NCI-H1105 (cell line): ENCODE measurements at places on chromosomes 2 and 18.

GRCh38 chr2:79393806-79394484 lies 118.9 kb upstream of the CTNNA2 start:
- DNase-seq: peak; percentile 31

- no peak for DNase-seq
Observed at GRCh38 chr2:134195341-134195740, 58.5 kb upstream of the MGAT5 start.

GRCh38 chr2:126748188-126748760 lies 92.3 kb downstream of the GYPC start:
- DNase-seq: no peak

DNA sequence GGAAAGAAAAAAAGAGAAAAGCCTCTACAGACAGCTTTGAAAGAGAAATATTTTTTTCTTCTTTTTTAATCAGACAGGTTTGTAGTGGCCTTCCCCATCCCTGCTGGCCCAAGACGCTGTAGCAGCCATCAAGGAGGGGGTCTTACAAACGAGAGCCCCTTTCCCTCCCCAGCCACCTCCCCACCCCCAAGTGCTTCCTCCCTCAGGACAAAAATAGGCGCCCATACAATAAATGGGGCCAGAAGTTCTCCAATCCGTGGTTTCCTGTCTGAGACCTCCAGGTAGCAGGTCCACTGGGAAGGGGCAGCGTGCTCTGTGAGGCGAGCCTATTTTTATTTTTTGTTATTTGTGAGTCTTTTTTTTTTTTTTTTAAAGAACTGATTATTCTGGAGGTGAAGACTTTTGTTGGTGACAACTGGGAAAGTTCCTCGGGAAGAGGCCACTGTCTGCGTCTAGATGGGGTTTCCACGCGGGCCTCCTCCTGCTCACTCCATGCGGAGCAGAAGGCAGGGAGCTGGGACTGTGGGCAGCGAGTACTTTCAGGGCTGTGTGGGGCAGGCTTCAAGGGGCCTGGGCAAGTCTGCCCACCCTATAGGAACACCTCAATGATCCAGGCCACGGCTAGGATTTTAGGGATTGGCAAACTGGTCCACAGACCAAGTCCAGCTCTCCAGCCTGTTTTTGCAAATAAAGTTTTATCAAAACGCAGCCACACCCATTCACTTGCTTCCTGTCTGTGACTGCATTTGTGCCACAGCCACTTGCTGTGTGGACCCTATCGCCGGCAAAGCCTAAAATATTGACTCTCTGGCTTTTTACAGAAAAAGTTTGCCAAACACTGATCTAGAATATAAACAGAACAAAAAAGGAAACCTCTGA lies 139.6 kb downstream of the CTIF start:
- DNase-seq: no peak

GRCh38 chr18:11969904-11970835 lies 11.1 kb upstream of the IMPA2 start:
- DNase-seq: no peak

DNA sequence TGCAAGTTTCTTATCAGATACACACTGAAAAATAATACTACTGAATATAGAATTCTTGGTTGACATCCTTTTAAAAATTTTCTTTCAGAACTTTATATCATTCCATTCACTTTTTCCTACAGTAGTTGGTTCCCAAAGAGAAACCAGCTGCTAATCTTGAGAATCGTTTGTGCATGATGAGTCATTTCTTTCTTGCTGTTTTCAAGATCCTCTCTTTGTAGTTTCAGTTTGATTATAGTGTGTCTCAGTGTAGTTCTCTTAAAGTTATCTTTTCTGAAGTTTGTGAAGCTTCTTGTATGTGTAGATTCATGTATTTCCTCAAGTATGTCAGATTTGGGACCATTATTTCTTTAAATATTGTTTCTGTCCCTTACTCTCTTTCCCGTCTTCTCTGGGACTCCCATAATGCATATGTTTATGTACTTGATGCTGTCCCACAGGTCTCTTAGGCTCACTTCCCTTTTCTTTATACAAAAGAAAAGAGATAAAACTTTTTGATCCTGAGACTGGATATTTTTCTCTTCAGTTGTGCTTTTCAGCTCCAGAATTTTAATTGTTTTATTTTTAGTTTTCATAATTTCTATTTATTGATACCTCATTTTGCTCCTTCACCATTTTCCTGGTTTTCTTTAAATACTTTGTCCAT lies 801.0 kb downstream of the TDRD15 start:
- no peak for DNase-seq

DNA sequence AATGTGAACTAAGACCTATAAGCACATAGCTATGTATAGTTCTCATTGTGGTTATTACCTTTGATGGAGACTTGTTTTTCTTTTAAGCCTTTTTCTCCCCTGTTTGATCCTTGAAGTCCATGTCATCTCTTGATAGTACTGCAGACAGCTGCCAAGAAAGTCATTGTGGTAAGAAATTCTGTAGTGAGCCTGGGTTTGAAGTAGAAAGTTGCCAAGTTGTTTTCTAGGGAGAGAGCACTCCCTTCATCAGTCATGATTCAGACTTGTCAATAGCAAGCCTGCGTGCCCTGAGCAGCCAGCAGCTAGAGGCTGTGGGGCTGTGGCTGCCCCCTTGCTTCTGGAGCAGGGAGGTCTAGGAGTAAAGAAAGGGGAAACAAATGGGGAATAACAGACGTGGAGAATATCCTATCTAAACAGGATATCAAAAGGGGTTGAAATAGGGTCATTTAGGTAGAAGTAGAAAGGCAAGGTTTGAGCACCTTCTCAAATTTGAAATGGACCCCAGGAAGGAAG lies 8.4 kb downstream of the SP5 start:
- DNase-seq: no peak

DNA sequence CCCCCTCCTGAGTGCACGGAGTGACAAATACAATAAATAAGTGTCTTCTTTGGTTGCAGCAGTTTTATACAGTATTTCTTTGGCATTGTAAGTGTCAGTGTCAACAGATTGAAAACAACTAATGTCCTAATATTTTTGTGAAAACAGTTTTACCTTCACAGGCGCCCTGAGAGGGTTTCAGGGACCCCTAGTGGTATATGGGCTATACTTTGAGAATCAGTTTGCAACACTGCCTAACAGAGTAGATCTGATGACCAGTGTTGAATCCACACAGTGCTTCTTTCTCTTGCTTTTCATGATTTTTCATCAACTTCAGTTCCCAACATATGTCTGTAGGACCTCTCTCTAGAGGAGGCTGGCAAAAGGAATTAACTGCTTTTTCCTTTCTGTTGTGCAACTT lies 162.2 kb downstream of the PRPF40A start:
- no peak for DNase-seq

GRCh38 chr2:10410001-10410822 lies 37.9 kb downstream of the ODC1 start:
- DNase-seq: no peak

DNA sequence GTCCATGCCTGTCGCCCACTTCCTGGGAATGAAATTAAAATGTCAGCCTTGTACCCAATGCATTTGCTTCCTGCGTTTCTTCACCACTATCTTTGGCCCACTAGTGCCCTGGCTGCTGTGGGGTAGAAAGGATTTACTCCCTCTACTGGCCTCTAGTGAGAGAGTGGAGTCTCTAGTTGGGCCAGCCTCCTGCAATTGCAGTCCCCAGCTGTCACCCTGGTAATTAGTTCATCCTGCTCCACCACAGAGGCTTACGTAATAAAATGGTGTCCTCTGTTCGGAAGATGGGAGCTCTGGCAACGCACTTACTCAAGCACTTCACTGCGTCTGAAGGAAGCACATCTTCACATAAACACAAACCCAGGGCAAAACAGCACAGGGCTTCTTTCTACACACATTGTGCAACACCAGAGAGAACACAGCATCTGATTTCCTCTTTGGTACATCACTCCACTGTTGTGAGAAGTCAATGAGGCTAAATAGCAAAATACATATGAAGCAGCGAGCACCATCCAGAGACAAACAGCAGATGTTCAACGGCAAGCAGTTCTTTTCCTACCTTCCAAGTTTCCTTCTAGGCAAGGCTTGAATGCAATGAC lies 274.6 kb downstream of the LRATD1 start:
- DNase-seq: no peak

- no peak for DNase-seq
Observed at GRCh38 chr2:160918906-160919503, 241.2 kb upstream of the TANK start.

DNA sequence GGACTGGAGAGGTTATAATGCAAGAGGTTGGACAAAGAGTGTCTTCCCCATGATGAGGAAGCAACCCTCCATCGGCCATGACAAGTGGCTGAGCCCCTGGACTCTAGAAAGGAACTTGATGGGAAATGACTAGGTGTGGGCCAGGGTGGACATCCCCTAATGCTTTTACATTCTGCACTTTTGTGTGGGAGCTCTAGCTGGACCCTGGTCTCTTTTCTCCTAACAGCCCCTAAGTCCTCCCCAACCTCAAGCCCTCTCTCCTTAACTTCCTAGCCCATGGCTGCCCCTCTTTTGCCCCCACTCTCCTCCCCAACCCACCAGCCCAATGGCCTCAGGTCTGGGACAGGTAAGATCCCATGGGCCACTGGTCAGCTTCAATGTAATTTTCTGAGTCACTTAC lies 2.4 kb downstream of the CD207 start:
- DNase-seq: no peak

DNA sequence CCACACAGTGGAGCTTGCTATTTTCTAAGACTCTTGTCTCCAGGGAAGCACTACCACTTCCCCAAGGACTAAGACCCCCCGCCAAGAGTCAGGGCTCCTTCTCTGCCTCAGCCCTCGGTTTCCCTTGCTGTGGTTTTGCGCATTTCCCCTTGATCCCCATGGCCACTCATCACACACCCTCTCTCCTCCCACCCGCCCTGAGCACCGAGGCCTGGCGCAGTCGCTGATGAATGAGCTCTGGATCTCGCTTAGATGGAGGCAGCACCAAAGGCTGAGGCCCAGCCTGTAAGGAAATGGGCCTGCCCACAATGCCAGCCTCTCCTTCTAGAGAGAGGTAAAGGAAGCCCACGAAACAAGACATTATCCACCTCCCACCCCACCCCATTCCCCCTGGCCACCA lies 96.9 kb downstream of the TNS1 start:
- DNase-seq: no peak

DNA sequence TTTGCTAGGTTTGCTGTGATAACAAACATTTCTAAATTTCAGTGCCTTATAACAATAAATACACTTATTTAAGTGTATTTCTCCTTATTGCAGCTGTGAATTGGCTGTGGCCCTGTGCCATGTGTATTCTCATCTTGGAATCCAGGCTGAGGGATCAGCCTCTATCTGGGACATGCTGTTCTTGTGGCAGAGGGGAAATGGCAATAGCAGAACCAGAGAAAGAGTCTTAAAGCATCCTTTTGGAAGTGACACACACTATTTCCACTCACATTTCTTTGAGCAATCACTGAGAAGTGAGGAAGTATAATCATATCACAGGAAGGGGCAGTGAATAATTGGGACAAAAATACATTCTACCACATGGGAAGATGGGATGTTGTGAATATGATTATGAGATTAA lies 66.2 kb upstream of the PROKR1 start:
- no peak for DNase-seq

DNA sequence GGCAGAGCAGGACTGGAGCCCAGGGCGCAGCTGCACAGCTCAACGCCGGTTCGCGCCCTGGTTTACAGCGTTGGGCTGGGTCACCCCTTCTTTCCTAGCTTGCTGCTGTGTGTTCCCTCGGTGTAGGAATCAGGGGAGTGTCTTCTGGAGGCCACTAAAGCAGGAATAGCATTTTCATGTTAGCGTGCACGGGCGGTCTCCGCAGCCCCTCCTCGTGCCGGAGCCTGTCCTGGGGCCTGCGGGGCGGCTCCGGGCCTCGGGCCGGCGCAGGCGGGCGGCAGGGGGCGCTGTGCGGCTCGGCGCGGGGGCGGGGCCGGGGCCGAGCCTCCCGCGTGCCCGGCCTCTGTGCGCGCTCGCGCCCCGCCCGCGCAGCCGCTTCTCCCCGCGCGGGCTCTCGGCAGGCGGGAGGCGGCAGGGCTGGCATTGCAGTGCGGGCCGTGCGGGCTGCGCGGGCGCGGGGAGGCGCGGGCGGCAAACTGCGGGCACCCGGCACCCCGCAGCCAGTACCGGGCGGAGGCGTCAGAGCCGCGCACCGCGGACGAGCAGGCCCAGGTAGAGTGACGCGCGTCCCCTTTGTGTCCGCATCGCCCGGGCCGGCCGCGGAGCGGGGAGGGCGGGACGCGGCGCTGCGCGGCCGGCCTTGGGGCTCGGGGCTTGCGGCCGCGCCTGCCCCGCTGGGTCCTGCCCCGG lies at the start of gene RNF144A:
TSS of gene RNF144A (plus strand) at position 342 of the 690 bp plus-strand sequence. CDS start 79,515 bp downstream, outside the sequence.
- DNase-seq: peak; percentile 41

DNA sequence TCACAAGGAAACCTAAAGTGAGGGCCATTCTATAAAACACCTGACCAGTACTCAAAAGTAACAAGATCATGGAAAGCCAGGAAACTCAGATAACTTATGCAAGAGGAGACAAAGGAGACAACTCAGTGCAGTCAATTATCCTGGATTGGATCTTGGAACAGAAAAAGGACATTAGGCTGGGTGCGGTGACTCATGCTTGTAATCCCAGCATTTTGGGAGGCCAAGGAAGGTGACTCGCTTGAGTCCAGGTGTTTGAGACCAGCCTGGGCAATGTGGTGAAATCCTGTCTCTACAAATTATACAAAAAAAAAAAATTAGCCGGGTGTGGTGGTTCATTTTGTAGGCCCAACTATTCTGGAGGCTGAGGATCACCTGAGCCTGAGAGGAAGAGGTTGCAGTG lies 424.5 kb upstream of the SPRED2 start:
- DNase-seq: no peak

DNA sequence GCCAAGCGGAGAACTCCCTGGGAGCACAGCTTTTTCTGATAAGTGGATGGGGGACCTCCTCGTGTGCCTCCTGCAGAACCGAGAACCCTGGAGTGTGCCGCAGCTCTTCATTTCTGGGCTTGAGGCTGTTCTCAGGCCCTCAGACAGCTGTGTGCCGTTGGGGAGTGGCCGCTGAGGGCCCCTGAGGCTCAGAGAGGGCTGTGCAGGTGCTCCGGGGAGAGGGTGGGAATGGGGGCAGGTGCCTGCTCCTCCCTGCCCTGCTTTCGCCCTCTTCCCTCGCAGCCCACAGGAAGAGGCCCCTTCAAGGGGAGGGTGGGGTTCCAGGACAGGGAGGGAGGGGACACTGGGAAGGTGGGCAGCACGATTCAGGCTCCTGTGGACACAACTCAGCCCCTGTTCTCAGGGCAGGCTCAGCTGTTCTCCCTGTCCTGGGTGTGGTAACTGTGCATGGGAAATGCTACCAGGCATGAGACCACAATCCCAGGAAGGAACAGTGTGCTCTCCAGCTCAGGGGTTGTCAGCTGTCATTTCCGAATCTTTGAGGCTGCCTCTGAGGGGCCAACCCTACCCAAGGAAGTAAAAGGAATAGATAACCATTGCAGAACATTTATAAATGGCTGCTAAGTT lies 11.3 kb downstream of the LCT start:
- DNase-seq: no peak

DNA sequence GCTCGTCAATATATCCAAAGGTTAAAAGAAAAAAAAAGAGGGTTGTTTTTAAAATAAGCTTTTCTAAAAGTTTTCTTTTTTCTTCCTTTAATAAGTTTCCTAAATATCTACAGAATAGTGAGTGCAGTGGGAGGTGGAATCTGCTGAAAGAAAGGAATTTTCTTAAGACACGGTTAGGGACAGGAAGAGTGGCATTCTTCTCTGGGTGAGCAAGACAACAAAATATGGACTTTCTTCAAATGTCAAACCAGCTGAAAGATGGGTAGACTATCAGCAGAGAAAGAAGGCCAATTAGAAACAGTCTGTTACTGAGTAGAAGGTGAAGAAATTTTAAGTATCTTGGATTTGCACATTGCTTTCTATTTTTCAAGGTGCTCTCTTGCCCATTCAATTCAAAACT lies 222.7 kb upstream of the PIK3C3 start:
- DNase-seq: no peak
